NCI-H1436 (cell line): ENCODE measurements at places on chromosomes 11 and 22.

DNA sequence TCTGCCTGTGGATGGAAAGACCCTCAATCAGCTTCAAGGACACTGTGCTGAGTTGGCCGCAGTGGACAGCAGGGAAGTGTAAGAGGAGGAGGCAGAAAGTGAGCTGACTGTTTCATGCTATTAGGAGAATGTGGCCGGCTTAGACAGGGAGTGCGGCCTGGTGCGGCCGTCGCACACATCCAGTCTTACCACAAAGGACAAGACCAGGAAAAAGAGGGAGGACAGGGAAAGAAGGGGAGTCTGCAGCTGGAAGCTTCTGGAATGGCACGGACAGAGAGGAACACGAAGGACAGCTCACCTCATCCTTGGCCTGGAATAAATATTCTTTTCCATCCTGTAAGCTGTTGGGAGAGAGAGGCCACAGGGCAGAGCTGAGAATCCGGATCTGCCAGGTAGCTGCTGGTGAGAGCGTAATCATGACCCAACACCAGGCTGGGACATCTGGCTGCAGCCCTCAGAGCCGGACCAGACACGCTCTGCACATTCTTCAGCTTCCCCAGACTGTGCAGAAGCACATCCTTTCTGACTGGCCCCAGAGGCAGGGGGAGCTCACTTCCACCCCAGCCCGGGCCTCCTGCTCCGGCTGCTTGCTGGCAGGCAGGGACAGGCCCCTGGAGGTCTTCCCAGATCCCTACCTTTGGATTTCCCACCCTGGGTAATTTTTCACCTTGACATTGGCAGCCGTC, 8.6 kb upstream of the RBM4B start:
- no peak for DNase-seq

GRCh38 chr11:44813401-44813800, 86.6 kb downstream of the TSPAN18 start:
- DNase-seq = no peak

DNA sequence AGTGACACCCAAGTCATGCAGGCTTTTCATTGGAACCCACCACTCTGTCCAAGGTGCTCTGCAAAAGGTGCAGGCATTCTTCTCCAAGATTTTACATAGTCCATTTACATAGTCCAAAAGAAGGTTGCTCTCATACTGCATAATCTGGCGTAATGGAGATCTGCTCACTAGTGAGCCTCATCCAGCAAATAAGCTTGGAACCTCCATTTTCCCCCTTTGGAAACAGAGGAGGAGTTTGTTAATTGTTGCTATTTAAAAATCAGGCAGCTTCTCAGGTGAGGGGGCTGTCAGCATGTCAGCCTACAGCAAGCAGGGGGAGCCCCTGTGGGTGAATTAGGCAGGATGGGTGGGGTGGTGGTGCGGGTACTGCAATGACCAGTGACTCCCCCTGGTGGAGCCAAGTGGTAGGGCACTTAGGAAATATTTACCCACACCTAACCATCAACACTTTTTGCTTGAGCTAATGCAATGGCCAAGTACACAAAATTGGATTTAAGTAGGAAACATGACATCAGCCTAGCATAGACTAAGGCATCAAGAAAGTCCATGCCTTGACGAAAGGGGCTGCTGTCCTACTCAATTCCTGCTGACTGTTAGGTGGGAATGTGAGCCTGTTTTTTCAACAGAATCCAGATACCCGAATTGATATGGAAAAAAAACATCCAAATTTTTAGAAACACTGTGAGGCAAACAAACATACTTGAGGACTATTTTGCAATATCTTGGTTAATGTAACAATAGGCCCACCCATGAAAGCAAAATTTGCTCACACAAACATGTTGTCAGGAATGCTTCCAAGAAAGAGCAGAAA, 64.5 kb downstream of the AMBRA1 start:
- DNase-seq = peak; percentile 59

- no peak for DNase-seq
Measured at GRCh38 chr22:20867179-20868024, 8.6 kb downstream of the SNAP29 start.

DNA sequence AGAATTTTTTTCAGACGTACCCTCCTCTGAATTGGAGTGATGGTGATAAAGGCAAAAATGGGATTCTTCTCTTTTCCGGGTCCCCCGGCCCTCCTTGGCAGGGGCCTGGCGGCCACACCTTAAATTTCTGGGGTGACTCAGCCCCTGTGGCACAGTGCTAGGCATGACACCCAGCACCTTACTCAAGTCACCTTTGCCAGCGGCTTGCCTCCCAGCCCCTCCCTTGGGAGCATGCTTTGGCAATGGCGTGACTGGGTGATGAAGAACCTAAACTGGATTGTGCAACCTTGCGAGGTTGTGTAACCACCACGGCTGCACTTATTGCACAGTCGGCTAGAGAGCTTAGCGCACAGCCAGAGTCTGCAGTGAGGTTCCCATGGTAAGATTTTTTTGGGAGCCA, 16.2 kb upstream of the LDLRAD3 start:
- no peak for DNase-seq

GRCh38 chr22:29138556-29139305, 65.9 kb downstream of the KREMEN1 start:
- no peak for DNase-seq

DNA sequence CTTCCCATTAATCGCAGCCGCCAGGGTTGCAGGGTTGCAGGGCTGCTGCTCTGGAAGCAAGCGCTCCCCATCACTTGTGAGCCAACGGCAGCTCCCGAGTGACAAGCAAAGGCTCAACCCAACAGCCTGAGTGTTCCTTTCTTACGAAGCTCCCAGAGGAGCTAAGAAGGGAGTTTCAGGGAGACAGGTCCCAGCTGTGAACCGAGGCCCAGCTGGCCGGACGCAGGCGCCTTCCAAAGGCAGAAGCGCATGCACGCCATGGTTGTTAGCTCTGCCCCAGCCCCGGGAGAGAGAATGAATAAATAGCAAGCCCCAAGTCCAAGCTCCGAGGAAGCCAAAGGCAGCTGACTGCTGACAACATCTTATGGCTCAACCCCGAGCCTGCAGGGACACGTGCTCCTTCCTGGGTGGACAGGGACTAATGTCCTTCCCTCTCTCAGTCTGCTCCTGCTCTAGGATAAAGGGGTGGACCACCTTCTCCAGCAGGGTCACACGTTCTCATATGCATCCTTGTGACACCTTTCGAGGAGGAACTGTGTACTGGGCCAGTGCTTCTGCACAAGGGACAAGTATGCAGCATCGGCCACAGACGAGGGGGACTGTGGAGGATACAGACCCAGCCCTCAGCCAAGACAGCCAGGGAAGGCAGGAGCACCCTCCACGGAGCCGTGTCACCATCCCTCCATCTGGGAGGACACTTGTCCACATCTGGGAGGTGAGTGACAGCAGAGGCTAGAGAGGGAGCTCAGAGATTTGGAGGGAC, 29.9 kb downstream of the SHANK2 start:
- no peak for DNase-seq

DNA sequence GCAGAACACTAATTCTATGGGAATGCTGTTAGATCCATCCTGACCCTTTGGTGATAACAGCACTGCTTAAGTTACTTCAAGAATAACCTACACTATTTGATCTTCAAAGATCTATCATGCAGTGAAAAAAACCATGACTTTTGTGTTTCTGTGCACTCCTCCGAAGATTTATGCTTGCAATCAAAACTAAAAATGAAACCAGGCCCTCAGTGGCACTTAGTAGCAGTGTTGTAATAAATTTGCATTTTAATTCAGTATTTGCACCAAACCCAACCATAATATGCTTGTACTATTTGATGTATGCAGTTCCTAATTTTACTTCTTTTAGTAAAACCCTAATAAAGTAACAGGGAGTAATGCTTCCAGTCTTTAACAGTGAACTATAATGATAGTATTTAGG, 130.7 kb downstream of the SOX6 start:
- DNase-seq = no peak

GRCh38 chr11:56716379-56716854, 17.5 kb downstream of the OR9G1 start:
- no peak for DNase-seq
